ENCODE measurements at places on chromosomes 4 and X. TPM values are rescaled to one million over a fixed set of nuclear protein-coding genes. Genes with fewer than 3 reads are reported as not detected.

ATP2B3 gene
- not detected for total RNA-seq

LNX1 gene
- total RNA-seq = 2.5 TPM

SYP gene
- total RNA-seq = 2.1 TPM

ADH7 gene
- total RNA-seq = not detected

FAM193A gene
- total RNA-seq = 24.6 TPM

F8A1 gene
- total RNA-seq = 0.27 TPM

All from K562 (cell line).